ENCODE measurements at places on chromosomes 16 and 17.

GRCh38 chr16:14566599-14566998 is 63.5 kb downstream of the PARN start:
- no peak for DNase-seq

DNA sequence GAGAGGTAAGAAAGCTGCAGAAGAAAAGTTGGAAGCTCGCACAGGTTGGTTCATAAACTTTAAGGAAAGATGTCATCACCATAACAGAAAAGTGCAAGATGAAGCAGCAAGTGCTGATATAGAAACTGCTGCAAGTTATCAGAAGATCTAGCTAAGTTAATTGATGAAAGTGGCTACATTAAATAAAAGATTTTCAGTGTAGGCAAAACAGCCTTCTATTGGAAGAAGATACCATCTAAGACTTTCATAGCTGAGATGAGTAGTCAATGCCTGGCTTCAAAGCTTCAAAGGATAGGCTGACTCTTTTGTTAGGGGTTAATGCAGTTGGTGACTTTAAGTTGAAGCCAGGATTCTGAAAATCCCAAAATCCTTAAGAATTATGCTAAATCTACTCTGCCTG is 24.0 kb downstream of the CYLD start:
- DNase-seq = no peak

GRCh38 chr16:8866118-8866883 is 2.5 kb downstream of the CARHSP1 start:
- no peak for DNase-seq

- no peak for DNase-seq
Observed at GRCh38 chr16:20336955-20337354, 9.6 kb upstream of the GP2 start.

DNA sequence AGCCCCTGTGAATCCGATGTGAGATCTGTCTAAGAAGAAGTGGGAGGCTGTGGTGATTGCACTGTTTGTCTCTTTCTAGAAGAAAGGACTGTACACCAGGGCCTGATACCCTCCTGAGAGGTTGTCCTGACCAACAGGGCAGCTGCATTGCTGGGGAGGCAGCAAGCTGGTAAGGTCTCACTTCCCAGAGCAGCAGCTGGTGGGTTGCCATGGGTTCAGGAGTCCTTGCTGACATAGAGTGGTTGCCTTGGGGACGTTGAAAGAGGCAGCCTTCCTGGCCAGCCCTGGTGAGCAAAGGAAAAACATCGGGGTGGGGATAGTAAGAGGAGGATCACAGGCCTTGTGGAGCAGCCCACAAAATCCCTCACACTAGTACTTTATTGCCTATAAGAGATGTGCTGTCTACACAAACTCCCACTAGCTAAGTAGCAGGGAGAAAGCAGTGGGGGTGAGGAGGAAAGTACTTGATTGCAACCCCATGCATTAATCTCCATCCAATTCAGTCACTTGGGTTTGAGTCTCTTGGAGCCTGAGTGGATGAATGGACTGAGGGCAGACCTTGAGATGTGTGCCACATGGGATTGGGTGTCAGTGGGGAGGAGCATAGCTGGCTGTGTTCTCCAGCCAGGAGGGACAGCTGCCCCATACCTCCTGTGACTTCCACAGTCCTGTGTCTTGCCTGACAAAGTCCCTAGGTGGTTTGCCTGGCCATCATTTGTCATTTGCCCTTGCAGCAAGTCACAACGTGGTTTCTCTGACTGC is 143.8 kb upstream of the RPL38 start:
- DNase-seq = no peak

- no peak for DNase-seq
Observed at GRCh38 chr16:11657556-11657955, 10.7 kb upstream of the SNN start.

GRCh38 chr16:79601931-79602627 is 1.5 kb upstream of the MAF start:
- peak; percentile 63 for DNase-seq

DNA sequence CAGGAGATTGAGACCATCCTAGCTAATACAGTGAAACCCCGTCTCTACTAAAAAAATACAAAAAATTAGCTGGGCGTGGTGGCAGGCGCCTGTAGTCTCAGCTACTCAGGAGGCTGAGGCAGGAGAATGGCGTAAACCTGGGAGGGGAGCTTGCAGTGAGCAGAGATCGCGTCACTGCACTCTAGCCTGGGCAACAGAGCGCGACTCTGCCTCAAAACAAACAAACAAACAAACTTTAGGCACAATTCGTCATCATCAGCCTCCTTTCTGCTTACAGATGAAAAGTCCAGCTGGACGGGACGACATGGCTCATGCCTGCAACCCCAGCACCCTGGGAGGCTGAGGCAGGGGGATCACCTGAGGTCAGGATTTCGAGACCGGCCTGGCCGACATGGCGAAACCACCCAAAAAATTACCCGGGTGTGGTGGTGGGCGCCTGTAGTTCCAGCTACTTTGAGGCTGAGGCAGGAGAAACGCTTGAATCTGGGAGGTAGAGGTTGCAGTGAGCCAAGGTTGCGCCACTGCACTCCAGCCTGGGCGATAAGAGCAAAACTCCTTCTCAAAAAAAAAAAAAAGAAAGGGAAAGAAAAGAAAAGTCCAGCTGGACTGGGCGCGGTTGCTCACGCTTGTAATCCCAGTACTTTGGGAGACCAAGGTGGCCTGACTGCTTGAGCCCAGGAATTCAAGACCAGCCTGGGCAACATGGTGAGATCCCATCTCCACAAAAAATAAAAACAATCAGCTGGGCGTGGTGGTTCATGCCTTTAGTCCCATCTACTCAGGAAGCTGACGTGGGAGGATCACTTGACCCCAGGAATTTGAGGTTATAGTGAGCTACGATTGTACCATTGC is 1.5 kb upstream of the SPIRE2 start:
- no peak for DNase-seq

- DNase-seq = no peak
Observed at GRCh38 chr16:10987361-10988163, 43.2 kb downstream of the CLEC16A start.

GRCh38 chr17:34703533-34703932 is 124.2 kb downstream of the TMEM132E start:
- no peak for DNase-seq

DNA sequence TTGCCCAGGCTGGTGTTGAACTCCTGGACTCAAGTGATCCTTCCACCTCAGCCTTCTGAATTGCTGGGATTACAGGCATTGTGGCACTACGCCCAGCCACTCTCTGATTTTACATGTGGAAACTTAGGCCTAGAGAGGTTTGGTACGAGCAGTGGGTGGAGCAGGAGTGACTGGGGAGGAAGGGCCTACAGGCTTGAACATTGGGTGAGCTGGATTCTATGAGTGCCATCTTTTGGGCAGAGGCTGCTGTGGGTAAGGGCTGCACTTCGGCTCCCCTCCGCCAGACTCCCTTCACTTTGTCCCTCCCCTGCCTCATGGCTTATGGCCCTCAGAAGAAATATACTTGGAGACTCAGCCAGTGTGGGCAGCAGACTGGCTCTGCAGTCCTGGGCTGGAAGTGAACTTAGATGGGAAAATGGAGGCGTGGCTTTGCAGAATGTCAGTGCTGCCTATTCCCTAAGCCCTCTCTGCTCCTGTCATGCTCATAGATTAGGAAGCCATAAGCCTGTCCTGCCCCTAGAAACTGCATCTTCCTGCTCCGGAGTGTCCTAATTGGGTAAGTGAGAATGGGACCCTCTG is 9.5 kb upstream of the MRC2 start:
- no peak for DNase-seq

DNA sequence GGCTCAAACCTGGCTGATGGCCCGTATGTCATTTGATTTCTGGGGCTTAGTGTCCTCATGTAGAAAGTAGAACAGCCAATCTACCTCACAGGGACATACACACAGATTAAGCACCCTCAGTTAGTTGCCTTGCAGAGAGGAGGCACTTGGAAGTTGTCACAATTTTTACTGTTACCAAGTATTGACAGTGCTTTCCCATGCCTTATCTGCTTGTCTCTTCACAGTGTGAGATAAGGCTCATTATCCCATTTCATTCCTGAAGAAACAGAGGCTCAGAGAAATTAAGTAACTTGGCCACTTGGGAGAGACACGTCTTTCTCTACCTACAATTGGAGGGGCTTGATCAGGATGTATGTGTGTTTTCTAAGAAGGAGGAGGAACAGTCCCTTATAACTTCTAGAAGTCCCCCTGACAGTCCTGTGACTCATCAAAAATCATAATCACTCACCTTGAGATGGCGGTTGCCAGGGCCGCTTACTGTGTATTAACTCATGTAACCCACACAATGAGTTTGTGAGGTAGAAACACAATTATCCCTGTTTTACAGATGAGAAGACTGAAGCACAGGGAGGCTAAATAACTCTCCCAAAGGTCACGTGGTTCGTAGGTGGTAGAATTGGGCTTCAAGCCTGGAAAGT is 56.9 kb upstream of the LHX1 start:
- DNase-seq = no peak

DNA sequence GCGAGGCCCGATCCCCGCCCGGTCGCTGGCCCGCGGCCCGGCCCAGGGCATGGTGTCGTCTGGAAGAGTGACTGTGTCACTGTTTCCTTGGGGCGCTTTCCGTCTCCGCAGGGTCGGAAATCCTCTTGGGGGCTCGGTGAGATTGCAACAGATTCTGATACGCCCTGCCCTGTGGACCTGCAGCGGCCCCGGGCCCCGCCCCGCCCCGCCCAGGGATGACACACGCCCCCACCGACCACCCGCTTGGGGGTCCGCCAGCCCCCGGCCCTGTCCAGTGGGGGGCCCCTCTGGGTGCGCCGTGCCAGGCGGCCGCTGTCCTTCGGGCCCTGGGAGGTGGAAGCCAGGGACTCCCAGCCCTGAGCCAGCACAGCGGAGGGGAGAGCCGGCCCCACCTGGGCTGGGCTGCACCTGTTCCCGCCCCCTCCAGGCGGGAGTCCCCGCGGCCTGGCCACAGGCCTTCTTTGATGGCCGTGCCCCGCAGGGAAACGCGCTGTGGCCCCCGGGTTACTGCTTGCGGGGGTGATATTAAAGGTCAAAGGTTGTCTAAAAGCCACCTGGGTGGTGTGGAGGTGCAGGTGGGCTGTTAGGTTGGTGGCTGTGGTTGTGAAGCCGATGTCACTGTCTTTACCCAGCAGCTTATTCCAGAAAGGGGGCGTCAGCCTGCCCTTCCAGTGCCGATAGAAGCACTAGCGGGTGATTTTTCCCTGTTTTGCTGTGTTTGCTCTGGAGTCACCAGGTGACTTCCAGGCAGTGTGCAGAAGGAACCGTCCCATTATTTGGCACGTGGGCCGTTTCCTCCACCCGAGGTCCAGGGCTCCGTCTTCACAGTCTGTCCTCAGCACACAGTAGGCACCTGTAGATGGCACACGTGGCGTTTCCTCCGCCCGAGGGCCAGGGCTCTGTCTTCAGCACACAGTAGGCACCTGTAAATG is 752 bp downstream of the TBC1D24 start:
- no peak for DNase-seq

GRCh38 chr17:51590071-51590656 is 329.8 kb downstream of the UTP18 start:
- no peak for DNase-seq

- DNase-seq = no peak
Observed at GRCh38 chr17:39598047-39598481, 9.7 kb downstream of the NEUROD2 start.

DNA sequence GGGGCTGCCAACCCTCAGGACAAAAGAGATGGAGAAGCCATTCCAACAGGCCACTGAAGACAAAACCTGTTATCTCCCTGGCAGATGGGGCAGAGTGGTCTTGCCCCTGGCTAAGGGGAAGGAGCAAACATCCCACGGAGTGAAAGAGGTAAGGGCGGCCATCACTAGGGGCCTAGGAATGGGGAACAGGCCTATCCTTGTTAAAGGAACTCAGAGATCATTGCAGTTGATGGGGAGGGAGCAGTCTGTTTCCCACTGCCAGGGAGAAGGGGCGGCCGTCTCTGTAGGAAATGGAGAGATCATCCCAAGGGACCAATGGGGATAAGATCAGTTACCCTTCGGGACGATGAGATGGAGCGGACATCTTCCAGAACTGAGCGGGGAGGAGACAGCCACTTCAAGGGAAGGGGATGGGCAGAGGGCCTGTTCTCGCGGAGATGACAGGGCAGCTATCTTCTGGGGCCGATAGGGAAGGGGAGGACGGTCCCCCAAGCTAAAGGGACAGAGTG is 581 bp upstream of the TMEM208 start:
- no peak for DNase-seq

DNA sequence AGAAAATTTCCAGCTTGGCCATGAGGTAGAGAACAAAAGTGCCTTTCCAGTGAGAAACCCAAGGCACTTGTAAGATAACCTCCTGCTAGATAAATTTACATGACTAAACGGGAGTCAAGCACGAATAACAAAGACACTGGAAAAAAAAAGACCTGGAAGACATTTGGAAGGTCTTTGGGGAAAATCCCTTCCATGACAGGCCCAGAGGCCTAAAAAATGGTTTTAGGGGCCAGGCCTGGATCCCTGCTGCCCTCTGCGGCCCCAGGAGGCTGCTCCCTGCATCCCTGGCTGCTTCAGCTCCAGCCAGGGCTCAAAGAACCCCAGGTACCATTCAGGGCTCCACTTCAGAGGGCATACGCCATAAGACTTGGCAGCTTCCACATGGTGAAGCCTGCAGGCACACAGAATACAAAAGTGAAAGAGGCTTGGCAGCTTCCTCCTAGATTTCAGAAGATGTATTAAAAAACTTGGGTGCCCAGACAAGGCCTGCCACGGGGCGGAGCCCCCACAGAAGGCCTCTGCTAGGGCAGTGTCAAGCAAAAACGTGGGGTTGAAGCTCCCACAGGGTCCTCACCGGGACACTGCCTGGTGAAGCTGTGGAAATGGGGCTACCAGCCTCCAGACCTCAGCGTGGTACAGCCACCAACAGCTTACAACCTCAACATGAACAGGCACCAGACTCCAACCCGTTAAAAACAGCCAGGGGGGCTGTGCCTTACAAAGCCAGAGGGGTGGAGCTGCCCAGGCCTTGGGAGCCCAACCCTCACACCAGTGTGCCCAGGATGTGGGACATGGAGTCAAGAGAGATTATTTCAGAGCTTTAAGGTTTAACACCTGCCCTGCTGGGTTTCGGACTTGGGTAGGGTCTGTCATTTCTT is 77.1 kb downstream of the SDK2 start:
- peak; percentile 21 for DNase-seq

GRCh38 chr17:49748791-49749190 is 15.1 kb downstream of the FAM117A start:
- peak; percentile 13 for DNase-seq
